Thoracic aorta endothelial cell (primary cell): ENCODE measurements at places on chromosomes 6 and 20. TPM values are rescaled to one million over a fixed set of nuclear protein-coding genes. Genes with fewer than 3 reads are reported as not detected.

FOXS1 gene
- total RNA-seq, result not detected in 2 replicates

MPIG6B gene
- total RNA-seq, result not detected in 2 replicates

PNPLA1 gene
- total RNA-seq, result not detected in 2 replicates

KIAA0408 gene
- total RNA-seq, result 0.07 and 0.13 TPM in 2 replicates

SLC52A3 gene
- total RNA-seq, result 0.07 TPM in 1 of 2 replicates, not detected in the other

GSTA3 gene
- not detected in 2 replicates for total RNA-seq

SLC18B1 gene
- total RNA-seq, result 13.1 and 13.4 TPM in 2 replicates

OLIG3 gene
- total RNA-seq, result not detected in 2 replicates

PAK5 gene
- total RNA-seq, result not detected in 2 replicates
